ENCODE measurements at places on chromosomes 2 and 18.

DNA sequence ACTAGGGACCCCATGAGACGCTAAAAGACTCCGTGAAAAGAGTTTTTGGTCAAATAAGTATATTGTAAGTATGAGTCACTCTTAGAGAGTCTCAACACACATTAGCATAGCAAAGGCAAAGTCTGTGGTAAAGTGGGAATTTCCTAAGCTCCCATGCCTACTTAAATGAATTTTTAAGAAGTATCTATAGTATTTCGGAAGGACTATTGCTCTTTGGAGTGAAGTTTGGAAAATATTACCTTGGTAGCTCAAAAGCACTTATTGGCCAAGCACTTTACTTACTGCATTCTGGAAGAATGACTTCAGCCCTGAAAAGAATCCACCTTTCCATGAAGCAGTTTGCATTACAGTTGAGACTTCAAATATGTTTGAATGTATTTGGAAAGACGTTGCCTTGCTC is 57.1 kb downstream of the CAVIN2 start:
- peak; percentile 40 for DNase-seq

- no peak for DNase-seq
Measured at GRCh38 chr2:196565106-196565765, 74.3 kb upstream of the CCDC150 start.

DNA sequence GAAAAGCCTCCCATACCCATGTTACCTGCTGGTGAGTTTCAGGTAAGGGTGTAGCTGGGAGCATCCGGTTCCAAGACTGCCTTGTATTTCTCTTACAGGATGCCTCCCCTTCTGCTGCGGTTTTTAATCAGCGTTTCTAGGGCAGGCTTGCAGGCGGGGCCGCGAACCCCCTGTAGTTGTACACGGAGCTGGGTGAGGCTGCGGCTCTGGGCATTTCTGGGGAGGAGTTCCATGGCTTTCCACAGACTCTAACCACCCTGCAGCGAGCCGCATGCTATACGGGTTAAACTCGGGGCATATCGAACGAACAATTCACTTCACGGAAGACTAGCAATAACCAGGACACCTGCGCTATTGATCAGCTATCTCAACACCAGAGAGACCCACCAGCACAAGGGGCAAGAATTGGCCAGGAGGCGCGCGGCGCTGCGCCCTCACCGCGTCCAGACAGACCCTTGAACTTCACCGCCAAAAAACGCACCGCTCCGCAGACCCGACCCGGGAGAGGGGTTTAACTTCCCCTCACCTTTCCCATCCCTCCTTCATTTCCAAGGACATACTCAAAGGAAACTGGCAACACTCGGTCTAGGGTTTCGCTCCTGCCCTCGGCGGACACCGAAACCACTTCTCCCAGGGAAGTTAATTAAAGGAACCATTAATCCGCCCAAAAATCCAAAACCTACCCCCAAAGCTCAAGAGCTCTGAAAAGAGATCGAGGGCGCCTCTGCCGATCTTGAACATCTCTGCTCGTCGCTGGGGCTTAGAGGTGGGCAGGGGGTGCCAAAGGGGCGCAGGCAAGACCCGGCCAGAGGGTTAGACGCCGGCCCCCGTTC is 909 bp downstream of the TGFA start:
- no peak for DNase-seq

GRCh38 chr18:30920757-30921156 is 121.8 kb downstream of the DSC3 start:
- DNase-seq: no peak

DNA sequence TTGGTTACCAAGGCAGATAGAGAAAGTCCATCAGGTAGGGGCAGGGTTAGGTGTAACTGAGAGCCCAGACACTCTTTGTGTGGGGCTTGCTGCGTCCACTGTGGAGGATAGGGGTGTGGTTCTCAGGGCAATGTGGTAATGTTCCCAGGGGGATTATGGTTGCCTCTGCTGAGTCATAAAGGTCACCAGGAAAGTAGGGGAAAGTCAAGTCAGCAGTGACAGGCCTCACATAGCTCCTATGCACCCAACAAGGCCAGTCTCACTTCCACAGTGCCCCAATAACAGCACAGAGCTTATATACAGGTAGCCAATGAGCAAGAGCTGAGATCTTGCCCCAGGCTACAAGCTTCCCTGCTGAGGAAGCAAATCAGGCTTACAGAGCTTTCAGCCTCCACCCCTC is 1438.0 kb upstream of the ZEB2 start:
- DNase-seq: peak; percentile 81

DNA sequence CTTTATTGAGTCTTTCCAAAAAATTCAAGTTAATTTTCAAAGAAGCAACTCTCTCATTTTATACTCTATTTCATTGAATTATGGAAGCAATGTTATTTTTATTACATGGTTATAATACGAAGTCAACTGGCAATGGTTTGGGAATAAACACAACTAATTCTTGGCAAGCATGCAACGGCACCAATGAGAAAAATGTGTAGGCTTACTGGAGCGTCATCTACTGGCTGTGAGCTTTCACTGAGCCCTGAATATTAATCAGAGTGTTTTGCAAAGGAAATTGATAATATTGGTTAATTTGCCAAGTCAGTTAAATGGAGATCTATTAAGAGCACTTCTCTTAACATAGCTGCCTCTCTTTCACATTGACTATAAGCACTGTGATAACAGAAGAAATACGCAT is 163.9 kb downstream of the IKZF2 start:
- peak; percentile 33 for DNase-seq

DNA sequence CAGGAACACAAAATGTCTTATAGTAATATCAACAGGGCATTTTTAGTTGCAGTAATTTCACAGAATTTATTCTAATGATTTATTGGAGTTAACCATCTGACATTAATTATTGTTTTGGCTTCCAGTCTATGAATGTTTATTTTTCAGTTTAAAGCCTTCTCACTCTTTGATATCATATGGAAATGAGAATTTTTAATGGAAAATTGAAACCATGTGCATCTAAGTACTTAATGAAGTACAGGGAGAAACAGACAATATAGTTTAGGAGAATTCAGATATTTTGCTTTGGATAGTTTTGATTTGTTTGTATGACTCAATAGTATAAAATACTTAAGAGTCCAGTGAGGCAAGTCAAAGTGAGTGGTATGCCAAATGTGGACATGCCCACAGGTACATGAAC is 126.1 kb downstream of the OLA1 start:
- DNase-seq: peak; percentile 30

DNA sequence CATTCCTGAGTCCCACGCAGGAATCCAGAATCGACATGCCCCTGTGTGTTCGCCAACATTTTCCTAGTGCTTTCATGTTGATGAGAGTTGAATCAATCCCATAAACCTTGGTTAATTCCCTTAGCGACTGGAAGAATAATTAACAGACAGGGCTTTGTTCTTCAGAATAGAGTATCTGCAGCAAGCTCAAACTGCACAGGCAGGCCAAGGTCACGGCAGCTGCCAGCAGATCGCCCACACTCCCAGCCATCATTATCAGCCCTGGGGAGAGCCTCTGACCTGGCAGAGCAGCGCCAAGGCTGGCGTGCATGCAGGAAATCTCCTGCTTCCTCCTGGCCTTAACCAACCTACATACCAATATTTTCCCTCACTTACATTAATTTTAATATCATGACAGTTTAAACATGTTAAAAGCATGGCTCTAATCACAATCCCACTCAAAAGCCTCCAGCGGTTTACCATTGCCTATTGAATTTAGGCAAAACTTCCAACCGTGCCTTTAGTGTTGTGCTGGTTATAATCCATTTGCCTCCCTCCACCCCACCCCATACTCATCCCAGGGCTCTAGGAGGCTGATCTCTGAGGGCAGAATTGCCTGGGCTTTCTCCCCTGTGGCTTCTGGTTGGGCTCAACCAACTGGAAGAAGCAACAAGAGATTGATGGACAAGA is 46.8 kb upstream of the NCK2 start:
- no peak for DNase-seq

DNA sequence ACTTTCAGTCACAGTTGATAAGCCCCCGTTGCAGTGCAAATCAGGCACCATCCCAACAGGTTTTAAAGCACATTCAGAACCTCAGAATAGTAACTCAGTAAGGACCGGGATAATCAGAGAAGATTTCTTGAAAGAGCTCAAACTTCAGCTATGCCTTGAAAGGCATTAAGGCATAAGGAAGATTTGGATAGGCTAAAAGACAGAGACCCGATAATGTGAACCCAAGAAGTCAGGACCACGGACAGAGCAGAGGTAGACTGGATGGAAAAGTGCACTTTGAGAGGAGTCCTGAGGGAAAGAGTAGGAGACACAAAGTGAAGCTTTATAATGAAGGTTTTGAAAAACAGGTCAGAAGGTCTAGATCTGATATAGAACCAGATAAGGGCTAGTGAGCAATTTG is 36.9 kb upstream of the KLF7 start:
- DNase-seq: peak; percentile 46

- no peak for DNase-seq
Measured at GRCh38 chr2:160812830-160813505, 319.4 kb upstream of the RBMS1 start.

DNA sequence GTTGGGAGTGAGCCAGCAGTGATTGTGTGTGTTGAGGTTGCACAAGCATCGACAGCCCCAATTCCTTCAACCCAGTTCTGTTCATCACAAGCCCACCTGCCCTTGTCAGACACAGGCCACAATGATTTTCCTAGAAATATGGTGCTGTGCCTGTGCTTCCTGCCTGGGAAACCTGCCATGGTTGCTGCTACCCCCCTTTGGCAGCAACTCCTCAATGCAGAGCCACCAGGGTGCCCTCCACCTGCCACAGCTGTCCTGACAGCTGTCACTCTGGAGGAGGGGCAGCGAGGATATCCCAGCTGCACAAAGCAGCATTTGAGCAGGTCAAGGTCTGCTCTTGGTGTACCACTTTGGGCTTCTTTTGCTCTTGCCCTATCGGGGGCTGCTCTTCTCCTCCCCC is 27.1 kb downstream of the SMIM21 start:
- no peak for DNase-seq

GRCh38 chr2:105376789-105377240 is 22.0 kb downstream of the FHL2 start:
- peak; percentile 93 for DNase-seq

DNA sequence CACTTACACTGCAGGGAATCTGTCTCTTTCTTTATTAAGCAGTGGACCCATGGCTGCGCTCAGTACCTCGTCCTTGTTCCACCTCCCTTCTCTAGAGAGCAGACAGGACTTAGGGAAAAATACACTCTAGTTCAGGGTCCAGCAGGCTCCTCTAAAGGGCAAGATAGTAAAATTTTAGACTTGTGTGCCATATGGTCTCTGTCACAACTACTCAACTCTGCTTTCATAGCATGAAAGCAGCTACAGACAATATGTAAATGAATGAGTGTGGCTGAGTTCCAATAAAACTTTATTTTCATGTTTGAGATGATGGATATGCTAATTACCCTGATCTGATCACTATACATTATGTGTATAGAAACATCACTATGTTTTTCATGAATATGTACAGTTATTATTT is 163.1 kb downstream of the BABAM2 start:
- DNase-seq: no peak

DNA sequence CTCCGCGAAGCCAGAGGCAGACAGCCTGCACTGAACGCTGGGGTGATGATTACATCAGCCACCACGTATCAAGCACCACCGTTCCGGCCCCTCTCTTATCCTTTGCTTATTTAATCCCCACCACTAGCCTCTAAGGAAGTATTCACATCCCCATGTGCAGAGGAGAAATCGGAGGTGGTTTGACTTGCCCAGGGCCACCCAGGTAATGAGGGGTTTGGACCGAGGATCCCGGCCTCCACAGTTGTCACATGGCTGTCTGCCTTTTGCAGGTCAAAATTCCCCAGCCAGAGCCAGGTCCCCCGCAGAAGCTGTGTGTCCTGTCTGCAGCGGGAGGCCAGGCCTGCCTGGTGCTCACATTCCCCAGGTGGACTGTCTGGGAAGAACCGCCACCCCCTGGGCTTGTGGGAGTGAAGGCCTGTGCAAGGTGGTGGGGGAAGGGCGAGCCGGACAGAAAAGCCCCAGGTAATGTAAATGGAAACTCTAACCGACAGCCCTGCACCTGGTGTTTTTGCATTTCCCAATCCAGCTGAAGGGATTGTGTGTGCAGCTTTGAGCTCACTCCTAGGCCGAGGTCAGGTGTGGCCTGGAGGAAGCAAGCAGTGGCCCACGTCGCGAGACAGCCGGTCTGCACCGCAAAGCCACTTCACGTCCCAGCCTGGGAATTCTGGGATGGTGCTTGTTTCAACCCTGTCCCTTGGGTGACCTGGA is 108.5 kb upstream of the ID2 start:
- DNase-seq: no peak

DNA sequence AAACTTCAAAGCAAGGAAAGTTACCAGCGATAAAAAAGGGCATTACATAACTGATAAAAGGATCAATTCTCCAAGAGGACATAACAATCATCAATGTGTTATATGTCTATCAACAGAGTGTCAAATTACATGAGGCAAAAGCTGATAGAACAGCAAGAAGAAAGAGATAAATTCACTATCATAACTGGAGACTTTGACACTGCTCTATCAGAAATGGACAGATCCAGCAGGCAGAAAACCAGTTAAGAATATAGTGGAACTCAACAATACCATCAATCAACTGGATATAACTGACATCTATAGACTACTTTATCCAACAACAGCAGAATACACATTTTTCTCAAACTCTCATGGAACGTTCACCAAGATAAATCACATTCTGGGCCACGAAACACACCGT is 65.0 kb downstream of the ROCK2 start:
- DNase-seq: no peak

DNA sequence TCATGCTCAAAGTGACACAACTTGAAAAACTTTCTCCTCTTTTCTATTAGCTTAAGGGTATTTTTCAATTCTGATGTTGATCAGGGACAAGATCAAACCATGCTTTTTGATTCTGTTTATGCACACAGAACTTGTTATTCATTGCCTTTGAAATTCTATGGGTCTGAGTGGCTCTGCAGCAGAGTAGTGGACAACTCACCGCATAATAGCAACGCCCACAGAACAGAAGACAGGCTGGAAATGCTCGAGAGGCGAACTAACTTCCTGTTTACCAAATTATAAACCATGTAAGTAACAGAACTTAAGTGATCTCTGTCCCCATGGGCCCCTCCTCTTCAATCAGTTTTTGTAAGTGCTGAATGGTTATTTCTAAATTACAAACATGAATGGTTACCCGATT is 131.2 kb downstream of the CBLN2 start:
- peak; percentile 2 for DNase-seq

DNA sequence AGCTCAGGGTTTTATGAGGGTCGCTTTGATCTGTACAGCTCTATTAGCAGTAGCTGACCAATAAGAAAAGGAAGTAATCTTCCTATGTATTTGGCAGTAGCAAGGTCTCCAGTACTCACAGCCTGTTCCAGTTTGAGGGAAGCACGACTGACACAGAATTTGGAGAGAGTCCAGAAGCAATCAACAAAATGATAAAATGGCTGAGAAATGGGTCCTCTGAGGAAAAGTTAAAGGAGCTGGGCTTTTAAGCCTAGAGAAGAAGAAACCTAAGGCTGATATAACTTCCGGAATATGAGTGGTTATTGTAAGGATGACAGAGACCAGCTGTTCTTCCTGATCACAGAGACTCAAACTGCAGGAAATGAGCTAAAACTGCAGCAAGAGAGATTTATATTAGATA is 382.8 kb downstream of the GPD2 start:
- peak; percentile 84 for DNase-seq

DNA sequence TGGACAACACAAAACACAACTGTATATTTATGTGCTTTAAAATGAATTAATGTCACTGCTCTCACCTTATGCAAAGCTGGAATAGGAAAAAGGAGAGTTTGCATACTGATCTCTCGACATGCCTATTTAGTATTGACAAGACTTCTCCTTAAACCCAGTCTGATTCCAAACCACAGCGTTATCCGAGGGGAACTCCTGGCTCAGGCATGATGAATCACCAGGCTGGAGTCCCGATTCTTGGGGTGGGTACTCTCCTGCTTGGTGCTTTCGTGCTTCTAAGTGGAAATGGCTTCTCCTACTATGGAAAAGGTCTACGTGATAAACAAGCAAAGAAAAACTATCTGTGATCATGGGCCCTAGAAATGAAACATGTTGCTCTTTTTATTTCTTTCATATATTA is 88.9 kb upstream of the SLC35G4 start:
- no peak for DNase-seq

All from fibroblast of mammary gland (primary cell).